ENCODE measurements at places on chromosomes 3 and 15.

GRCh38 chr15:60912984-60913697, 316.0 kb downstream of the RORA start:
- no peak for DNase-seq

- no peak for DNase-seq
These were observed 147.2 kb upstream of the WNT5A start for GRCh38 chr3:55634345-55634744.

GRCh38 chr15:95174301-95175259, 943.2 kb downstream of the MCTP2 start:
- peak; percentile 71 for DNase-seq

GRCh38 chr3:69724722-69725435, 14.4 kb upstream of the MITF start:
- no peak for DNase-seq

DNA sequence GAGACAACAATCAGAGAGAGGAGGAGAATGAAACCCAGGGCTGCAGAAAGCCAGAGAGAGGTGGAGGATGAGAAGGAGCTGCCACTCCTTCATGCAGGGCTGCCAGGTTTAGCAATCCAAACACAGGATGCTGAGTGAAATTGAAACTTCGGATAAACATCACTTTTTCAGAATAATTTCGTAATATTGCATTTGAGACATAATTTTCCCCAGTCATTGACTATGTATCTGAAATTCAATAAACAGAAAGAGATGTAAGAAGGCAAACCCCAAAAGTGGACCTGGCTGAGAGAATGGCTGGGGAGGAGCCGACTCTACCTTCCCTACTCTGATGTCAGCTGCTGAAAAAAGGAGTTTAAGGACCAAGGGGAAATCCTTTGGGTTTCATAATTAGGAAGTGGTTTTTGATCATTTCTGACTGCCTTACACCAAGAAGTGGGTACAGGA, 33.8 kb downstream of the SLC9A9 start:
- no peak for DNase-seq

GRCh38 chr3:123419850-123420297, 29.0 kb downstream of the ADCY5 start:
- no peak for DNase-seq

DNA sequence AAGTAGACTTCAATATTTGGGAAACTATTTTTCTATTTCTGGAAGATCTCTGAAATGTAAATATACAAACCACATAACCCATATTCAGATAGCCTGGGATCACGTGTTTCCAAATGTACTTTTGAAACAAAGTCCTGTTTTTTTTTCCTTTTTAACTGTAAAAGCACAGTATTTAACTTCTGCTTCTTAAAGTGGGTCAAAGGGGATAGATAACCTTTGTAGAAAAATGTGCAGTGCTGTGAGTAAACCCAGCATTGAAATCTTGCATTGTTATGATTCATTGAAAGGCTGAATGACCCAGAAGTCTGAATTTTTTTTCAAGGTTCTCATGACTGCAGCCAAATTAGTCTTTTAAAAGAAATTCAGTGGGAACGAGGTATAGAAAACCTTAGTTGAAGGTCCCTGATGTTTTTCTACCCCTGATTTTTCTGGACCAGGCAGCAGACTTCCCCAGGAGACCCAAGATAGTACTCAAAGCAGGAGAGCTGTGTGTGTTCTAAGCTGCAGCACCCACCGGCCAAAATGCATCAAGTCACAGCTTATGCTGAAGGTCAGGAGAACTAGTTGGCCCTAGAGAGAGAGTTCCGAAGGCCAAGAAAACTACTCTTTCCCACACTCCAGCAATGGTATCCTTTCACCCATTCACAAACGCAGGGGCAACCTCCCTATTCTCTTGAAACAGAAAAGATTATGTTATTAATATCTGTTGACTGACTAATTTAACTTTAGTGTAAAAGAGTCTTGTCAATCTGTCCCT, 43.6 kb upstream of the APH1B start:
- DNase-seq = peak; percentile 35

- DNase-seq = no peak
These were observed 301.8 kb upstream of the SEMA6D start for GRCh38 chr15:47415539-47415971.

DNA sequence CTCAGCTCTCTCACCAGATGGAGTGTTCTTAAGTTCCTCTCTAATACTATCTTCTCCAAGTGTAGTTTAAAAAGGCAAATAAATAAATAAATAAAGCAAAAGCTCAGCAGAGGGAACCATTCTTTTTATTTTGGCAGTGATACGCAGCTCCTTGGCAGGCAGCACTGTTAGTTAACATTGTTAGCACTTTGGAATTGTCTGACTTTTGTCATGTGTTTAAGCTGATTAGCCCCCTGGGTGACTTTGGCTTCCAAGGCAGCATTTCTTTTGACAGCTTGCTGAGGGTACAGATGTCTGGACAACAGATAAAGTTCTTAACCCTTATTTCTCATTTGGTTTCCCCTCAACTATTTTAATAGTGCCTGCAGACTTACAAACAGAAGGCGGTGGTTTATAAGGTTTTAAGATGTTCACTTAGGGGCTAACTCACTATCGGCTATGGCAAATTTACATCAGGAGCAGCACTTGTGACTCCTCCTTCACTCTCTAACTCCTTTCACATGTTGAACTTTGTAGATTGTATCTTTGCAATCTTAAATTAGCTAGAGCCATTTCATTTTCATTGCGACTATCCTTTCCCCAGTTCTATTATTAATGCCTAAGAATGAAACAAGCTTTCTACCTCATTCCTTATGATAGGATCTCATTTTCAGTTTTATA, 213.4 kb downstream of the ZBBX start:
- no peak for DNase-seq

GRCh38 chr3:78905700-78906099, 862.1 kb downstream of the ROBO1 start:
- no peak for DNase-seq

GRCh38 chr15:91711384-91712033, 142.0 kb upstream of the SLCO3A1 start:
- no peak for DNase-seq

DNA sequence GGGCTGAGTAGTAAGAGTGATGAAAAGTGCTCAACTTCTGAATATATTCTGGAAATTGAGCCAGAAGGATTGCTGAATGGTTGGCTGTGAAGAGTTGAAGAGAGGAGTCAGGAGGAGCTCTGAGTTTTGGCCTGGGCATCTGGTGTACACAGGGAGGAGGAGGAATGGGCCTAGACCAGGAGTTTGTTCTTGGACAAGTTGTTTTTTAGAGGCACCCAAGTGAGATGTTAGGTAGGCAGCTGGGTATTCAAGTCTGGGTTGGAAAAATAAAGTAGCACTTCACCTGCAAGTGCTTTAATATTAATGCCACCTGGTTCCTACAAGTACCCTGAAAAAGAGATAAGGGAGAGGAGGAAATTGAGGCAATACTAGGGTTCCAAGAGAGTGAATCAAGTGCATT, 14.7 kb downstream of the BSN start:
- no peak for DNase-seq

DNA sequence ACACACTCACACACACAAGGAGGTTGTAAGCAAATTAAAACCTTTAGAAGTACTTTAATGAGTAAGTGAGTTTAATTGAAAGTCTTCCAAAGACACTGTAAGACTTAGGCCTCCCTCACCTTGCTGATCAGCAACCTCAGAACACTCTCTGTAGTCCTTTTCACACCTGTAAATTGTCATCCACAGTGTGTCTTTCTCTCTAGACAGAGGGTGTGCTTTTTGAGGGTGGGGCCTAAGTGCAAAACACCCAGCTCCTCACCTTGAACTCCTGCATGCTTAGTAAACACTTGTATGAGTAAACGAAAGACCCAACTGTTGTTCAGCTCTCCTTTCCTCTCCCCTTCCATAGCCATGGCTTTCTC, 183.2 kb upstream of the IL12A start:
- DNase-seq = no peak

GRCh38 chr15:40843885-40844695, at the start of gene SPINT1:
SPINT1 (plus strand) TSS chr15:40844048; CDS start chr15:40844555, 507 bp downstream.
- DNase-seq = no peak

- no peak for DNase-seq
These were observed 196.9 kb upstream of the PRICKLE2 start for GRCh38 chr3:64422192-64422591.

- DNase-seq = no peak
These were observed 33.5 kb downstream of the SLCO2A1 start for GRCh38 chr3:133996251-133996661.

DNA sequence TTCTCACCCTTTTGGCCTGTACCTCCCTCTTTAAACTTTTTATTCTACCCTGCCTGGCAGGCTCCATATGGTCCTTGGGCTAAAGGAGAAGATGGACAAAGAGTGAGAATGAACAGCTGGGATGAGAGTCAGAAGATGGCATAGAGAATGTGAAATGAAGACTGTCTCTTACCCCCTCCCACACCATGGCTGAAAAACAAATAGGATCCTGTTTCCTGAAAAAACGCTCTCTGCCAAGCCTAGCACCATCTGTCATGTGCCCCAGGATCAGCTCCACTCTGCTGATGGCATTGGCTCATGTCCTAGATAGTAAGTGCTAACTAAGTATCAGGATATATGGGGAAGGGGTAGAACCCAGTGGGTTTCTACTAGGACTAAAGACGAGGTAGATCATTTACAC, 238.6 kb downstream of the MEX3B start:
- no peak for DNase-seq

DNA sequence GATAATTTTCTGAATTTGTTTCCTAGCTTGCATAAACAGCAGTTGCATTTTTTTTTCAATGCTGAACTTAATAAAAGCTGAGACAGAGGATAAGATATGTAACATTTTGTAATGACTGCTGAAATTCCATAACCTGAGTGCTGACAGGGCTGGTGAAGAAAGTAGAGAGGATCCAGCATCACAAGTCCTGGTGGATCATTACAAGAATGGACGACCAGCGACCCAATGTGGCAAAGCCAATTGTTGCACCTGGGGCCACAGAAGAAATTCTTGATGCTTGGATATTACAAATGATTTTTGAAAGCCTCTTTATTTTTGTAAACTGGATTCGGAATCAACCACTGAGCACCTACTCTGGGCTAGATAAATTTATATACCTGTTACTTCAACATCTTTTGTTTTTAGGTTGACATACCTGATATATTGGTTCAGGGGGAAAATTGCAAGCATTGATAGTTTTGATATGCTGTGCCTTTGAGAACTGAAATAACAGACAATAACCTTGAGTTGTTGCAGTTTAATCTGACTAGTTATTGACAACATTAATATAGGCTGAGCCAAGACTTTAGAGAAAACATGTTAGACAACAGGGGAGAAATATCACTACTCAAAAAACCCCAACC, 3.9 kb upstream of the ACTL6A start:
- DNase-seq = peak; percentile 57

- no peak for DNase-seq
These were observed 123.6 kb upstream of the ALCAM start for GRCh38 chr3:105243076-105243475.

DNA sequence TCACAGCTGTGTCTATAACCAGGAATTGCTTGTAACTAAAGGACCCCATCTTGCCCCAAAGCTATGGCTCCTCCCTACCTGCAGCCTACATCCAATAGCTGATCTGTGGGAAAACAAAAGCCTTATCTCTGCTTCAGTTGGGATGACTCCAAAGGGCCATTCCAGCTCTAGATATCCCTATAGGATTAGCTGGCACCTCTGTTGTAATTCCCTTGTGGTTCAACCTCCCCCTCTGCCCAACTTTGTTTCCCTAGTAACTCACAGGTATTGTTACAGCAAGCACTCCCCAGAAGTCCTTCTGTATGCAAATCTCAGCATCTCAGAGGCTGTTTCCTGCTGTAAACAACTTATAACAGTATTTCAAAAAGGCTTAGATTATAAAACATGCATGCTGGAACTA, 478.6 kb downstream of the AGBL1 start:
- DNase-seq = no peak

- DNase-seq = no peak
These were observed 101.0 kb upstream of the LPP start for GRCh38 chr3:188053036-188053340.

- DNase-seq = no peak
These were observed 171.9 kb downstream of the CACNA2D3 start for GRCh38 chr3:54294214-54294613.

GRCh38 chr15:46129145-46129544, 494.3 kb downstream of the SQOR start:
- no peak for DNase-seq
